ENCODE measurements at places on chromosomes 3 and 15.

DNA sequence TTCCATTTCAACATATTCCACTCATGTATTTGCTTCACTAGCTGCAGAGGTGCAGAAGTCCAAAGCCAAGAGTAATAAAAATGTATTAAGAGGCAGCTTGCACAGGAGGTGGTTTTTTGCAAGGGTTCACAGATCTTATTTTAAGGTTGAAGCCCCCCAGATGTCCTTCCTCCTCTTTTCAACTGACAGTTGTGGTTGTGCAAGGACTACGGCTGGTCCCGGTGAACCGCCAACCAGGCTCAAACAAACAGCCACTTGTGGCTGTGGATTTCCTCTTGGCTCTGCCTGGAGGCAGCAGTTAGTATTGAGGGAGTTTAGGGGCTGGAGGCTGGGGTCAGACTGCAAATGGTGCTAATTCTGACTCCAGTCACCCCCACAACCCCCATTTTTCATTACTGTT lies 240.7 kb upstream of the TBC1D5 start:
- no peaks in the 10 kb centered on the region for H3K4me1 ChIP-seq
- H3K27me3 ChIP-seq, result no peaks in the 10 kb centered on the region
- no peak for DNase-seq
- H3K36me3 ChIP-seq, result no peaks in the 10 kb centered on the region

GRCh38 chr15:44482090-44482489 lies 54.7 kb downstream of the CTDSPL2 start:
- no peak overlapping the region for H3K27ac ChIP-seq
- peaks cover 3% of the 10 kb centered on the region for H3K4me1 ChIP-seq
- no peak overlapping the region for H3K4me3 ChIP-seq
- H3K27me3 ChIP-seq, result no peaks in the 10 kb centered on the region

DNA sequence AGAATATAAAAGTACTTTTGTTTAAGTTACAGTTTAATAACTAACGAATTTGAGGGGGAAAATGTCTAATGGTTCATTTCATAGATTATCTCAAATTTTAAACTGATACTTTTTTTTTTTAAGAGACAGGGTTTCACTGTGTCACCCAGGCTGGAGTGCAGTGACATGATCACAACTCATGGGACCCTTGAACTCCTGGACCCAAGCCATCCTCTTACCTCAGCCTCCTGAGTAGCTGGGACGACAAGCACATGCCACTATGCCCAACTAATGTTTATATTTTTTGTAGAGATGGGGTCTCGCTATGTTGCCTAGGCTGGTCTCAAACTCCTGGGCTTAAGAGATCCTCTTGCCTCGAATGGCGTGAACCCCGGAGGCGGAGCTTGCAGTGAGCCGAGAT lies 16.5 kb downstream of the LRRC58 start:
- no peak for DNase-seq
- no peak overlapping the region for H3K4me3 ChIP-seq
- no peaks in the 10 kb centered on the region for H3K27me3 ChIP-seq
- no peak overlapping the region for H3K27ac ChIP-seq

DNA sequence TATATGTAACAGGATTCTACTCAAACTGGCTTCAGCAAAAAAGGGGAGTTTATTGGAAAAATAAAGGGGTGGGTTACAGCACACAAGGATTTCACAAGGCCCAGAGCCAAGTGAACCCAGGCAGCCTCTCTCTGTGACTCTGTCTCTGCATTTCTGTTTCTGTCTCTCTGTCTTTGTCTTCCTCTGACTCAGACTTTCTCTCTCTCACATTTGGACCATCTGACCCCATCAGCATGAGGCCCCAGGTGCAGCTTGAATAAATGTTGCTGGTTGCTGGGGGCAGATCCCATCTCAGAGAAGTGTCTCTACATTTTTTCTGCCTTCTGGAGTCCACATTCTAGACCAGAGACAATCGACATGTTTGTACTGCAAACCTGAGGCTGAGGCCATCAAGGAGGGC lies 45.0 kb downstream of the RPLP1 start:
- no peak overlapping the region for H3K4me3 ChIP-seq
- no peaks in the 10 kb centered on the region for H3K27me3 ChIP-seq
- DNase-seq, result no peak
- H3K27ac ChIP-seq, result no peak overlapping the region
- no peaks in the 10 kb centered on the region for H3K36me3 ChIP-seq
- H3K4me1 ChIP-seq, result no peaks in the 10 kb centered on the region

GRCh38 chr3:120469440-120469839 lies 18.6 kb upstream of the FSTL1 start:
- H3K4me1 ChIP-seq, result no peaks in the 10 kb centered on the region
- no peak overlapping the region for H3K27ac ChIP-seq
- H3K4me3 ChIP-seq, result no peak overlapping the region

DNA sequence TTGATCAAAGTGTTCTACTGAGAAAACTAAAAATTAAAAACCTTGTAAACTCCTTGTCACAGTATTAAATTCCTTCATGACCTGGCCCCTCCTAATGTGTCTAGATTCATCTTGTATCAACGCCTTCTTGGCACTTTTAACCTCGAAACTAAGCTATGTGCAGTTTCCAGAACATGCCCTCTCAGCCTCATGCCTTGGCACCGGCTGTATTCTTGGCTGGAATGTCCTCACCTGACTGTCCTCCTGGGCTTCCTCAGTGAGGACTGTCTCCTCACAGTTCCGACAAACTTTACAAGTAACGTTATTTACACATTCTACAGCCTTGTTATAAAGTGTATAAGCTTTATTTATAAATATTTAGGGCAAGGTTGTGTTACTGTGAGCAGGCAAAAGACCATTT lies 196.5 kb upstream of the SLC2A2 start:
- H3K27ac ChIP-seq, result no peak overlapping the region
- H3K27me3 ChIP-seq, result no peaks in the 10 kb centered on the region
- H3K4me1 ChIP-seq, result no peaks in the 10 kb centered on the region
- H3K36me3 ChIP-seq, result peaks cover 18% of the 10 kb centered on the region
- no peak overlapping the region for H3K4me3 ChIP-seq

- peak overlapping the region; percentile 1 for H3K4me3 ChIP-seq
- no peaks in the 10 kb centered on the region for H3K27me3 ChIP-seq
- H3K36me3 ChIP-seq, result no peaks in the 10 kb centered on the region
- H3K27ac ChIP-seq, result peak overlapping the region; percentile 53
- H3K4me1 ChIP-seq, result peaks cover 64% of the 10 kb centered on the region
- peak; percentile 61 for DNase-seq
Measured at GRCh38 chr3:43389388-43390254, 103.3 kb downstream of the SNRK start.

DNA sequence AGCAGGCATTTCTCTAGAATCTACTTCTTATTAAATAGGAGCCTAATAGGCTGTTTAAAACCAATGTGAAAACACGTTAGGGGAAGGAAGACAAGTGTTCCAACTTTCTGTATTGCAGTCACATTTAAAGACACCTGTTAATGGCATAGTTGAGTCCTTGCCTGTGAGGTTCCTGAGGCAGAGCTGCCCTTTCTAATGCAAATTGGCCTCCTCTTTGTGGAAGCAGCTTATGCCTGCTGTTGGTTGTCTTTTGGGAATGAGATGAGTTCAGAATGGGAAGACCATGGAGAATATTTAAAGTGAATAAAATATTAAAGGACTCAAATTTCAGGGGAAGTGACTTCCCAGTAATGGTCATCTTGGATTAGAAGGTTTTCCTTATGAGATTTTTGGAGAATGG lies 51.2 kb downstream of the NEK11 start:
- H3K27me3 ChIP-seq, result no peaks in the 10 kb centered on the region
- H3K36me3 ChIP-seq, result no peaks in the 10 kb centered on the region
- no peak overlapping the region for H3K4me3 ChIP-seq
- H3K27ac ChIP-seq, result no peak overlapping the region
- H3K4me1 ChIP-seq, result no peaks in the 10 kb centered on the region

DNA sequence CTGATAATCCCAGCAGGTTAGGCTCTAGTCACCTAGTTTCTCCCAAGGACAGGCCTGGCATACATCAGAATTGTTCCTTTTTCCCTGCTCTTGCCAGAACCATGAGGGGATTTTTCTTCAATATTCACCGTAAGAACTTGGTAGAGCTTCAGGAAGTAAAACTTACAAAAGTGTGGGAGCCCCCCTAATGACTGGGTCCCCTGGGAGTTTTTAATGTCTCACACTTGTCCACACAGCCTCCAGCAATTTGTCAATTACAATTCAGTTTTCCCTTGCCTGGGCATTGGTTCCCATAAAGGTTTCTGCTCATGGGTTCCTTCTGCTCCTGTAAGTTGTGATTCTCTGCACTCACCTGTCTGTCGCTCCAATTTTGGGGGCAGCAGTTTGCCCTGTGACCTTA lies 28.5 kb downstream of the LHFPL4 start:
- H3K4me1 ChIP-seq, result no peaks in the 10 kb centered on the region
- H3K27ac ChIP-seq, result no peak overlapping the region
- H3K27me3 ChIP-seq, result peaks cover 16% of the 10 kb centered on the region
- H3K36me3 ChIP-seq, result no peaks in the 10 kb centered on the region
- no peak for DNase-seq

GRCh38 chr3:160709477-160710182 lies 32.7 kb downstream of the ARL14 start:
- H3K36me3 ChIP-seq, result no peaks in the 10 kb centered on the region
- peaks cover 11% of the 10 kb centered on the region for H3K27me3 ChIP-seq
- no peaks in the 10 kb centered on the region for H3K4me1 ChIP-seq
- DNase-seq, result no peak
- H3K4me3 ChIP-seq, result no peak overlapping the region

DNA sequence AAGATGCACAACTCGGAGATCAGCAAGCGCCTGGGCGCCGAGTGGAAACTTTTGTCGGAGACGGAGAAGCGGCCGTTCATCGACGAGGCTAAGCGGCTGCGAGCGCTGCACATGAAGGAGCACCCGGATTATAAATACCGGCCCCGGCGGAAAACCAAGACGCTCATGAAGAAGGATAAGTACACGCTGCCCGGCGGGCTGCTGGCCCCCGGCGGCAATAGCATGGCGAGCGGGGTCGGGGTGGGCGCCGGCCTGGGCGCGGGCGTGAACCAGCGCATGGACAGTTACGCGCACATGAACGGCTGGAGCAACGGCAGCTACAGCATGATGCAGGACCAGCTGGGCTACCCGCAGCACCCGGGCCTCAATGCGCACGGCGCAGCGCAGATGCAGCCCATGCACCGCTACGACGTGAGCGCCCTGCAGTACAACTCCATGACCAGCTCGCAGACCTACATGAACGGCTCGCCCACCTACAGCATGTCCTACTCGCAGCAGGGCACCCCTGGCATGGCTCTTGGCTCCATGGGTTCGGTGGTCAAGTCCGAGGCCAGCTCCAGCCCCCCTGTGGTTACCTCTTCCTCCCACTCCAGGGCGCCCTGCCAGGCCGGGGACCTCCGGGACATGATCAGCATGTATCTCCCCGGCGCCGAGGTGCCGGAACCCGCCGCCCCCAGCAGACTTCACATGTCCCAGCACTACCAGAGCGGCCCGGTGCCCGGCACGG lies 991 bp downstream of the SOX2 start:
- peaks cover 69% of the 10 kb centered on the region for H3K27me3 ChIP-seq
- no peak for DNase-seq
- no peak overlapping the region for H3K27ac ChIP-seq
- peaks cover 26% of the 10 kb centered on the region for H3K4me1 ChIP-seq

Data from CD4-positive, alpha-beta T cell (primary cell).